ENCODE measurements at places on chromosomes 6 and 20. TPM values are rescaled to one million over a fixed set of nuclear protein-coding genes. Genes with fewer than 3 reads are reported as not detected.
A peak's percentile ranks its signal among the peaks of the same experiment; 100 is the strongest.

- DNase-seq: no peak
Measured at GRCh38 chr6:43286980-43287716, 10.9 kb upstream of the SLC22A7 start.

DNA sequence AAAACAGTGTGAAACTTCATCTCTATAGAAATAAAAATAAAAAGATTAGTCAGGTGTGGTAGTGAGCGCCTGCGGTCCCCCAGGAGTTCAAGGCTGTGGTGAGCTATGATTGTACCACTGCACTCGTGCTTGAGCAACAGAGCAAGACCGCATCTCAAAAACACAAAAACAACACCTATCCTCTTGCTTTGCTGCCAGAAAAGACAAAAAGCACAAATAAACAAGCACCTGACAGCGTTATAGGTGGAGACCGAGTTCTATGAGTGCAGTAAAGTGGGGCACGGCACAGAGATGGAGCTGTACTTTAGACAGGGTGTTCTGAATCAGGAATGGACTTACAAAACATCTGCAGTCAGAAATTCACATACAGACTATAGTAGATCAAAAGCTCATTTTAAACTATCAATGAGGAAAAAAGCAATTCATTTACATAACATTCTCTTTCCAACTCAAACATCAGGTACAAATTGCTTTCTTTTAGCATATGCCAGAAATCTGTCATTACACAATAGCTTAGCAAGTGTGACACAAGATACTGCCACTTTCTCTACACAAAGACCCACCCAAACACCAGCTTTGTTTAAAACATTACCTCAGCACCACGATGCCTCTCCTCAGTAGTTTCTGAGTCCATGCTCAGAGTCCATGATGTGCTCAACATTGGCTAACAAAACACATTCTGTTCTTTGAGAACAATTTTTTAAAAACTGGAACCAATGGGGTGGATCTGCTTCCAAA lies 10.1 kb downstream of the EZR start:
- DNase-seq: no peak

- DNase-seq: no peak
Measured at GRCh38 chr6:320351-321157, 28.3 kb downstream of the DUSP22 start.

DNA sequence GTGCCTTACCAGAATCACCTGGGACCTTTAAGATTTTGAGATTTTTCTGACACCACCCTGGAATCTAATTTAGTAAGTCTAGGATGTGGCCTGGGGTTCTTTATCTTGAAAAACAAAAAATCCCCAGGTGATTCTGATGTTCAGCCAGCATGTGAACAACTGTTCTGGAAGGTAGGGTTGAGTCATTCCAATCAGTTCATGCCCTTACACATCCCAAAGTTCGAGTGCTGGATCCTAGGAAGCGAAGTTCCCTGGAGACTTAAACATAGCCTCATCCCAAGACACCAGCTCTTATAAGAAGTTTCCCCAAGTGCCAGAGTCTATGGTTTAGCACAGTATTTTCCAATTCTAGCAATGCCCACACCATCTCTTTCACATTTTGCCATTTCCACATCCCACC lies 6.3 kb upstream of the TSHZ2 start:
- DNase-seq: peak; percentile 42

GRCh38 chr6:78883651-78884050 lies 16.3 kb downstream of the IRAK1BP1 start:
- DNase-seq: no peak

DNA sequence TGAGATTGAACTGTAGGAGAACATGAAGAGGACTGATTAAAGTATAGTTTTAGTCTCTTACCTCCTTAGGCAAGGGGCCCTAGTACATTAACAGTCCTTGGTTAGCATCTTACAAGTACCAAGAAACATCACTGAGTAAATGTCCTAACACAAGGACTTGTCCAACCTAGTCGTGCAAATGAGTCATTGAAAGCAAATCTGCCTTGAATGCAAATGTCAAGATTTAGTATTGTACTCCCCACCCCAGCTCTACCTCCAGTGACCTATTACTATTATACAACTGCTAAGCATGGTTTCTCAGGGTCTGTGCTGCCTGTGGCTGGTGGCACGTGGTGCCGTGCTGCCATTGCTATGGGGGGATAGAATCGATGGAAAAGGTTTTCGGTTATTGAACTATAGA lies 138.4 kb downstream of the PLCB4 start:
- peak; percentile 68 for DNase-seq

- no peak for DNase-seq
Measured at GRCh38 chr6:112626468-112627082, 279.4 kb downstream of the RFPL4B start.

- no peak for DNase-seq
Measured at GRCh38 chr6:119541132-119541905, 191.8 kb upstream of the MAN1A1 start.

DNA sequence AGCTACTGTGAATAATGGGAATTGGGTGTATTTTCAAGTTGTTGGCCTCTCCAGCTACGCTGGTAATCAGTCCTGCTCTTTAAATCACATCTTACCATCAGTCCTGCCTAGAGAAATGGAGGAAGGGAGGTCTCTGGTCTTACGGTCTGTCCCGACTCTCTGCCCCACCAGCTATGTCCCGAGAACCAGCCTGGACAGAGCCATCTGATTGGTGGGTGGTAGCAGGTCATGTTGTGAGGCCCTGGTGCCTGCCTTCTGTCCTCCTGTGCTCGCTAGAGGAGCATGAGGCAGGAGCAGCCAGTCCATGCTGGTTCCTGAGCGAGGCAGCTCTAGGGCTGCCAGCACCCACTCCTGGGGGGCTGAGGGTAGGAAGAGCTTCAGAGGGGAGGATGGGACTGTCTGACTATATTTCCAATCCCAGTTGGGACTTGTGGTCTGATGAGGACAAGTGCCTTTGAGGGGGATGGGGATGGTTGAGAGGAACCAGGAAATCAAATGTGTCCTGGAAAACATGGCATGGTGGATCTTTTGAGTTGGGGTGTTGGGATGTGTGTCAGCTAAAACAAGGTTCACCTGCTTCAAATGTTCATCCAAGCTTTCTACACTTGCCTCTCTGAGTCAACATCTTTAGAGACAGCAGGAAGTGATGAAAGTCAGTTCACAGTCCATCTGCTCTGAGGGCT lies 33.0 kb downstream of the SYNJ2 start:
- DNase-seq: no peak

DNA sequence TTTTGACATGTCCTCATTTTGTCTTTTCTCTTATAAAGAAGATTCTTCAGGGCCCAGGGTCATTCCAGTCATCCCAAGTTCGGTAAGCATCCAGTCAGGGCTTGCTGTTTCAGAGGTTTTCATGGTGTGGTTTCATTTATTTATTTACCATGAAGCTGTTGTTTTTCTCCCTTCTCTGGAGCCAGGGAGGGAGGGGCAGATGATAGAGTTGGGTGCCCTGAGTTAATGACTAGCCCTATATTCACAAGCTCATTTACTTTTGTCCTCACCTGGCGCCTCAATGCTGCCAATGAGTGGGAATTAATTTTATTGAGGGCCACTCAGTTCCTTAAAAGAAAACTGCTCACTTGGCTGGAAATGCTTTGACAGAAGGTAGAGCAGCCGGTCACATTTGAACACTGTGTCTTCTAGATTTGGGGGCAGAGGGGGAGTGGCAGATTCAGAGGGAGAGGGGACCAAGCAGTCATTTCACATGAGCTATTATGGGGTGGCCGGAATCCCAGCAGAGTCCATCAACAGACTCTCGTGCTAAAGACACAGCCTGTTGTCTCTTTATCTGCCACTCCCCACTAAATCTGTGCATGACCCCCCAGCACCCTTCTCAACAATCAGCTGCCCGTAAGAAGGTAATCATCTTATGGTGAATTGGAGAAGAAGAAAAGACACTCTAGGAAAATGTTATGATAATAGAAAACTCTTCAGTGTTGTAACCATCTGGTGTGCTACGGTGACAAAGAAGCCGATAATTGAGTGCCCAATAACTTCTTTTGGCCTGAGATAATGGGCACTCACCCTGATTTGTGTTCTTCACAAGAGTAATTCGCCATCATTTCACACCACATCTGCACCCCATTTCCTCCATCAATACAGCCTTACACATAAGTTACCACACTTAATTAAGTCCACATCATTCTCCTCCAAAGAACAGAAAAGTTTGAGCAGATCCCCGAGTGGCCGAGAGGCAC lies 573.5 kb upstream of the JAG1 start:
- DNase-seq: no peak

DNA sequence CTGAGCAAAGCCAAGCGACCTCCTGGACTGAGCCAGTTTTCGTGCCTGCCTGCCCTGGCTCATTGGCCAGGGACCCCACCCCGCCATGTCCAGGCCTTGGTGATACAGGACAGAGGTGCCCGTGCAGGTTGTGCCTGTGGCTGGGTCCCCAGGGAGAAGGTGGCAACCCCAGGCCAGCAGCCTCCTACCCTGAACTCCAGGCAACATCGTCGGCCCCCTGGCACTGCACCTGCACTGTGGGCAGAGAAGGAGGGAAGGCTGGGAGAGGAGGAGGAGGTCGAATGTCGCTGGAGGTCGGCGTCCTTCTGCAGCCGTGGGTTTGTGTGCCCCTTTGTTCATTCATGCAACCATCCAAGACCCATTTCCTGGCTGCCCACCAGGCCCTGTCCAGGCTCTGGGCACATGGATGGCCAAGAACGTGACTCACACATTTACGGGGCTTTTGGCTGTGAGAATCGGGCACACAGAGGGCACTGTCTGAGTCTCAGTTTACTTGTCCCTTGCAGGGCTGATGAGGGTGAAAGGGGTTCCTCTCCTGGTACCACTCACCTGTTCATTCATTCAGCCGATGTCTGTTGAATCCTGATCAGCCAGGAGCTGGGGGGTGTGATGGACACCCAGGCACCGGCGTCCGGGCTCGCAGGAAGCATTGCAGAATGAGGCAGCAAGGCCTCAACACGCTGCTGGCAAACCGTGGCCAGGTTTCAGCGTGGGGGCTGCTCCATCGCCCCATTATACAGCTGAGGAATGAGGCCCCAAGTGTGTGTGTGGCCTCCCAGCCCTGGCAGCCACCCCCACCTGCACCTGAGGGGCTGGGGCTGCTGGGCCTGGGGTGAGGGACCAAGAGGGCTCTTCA lies 2.3 kb upstream of the RBBP8NL start:
- DNase-seq: no peak

- no peak for DNase-seq
Measured at GRCh38 chr6:114312931-114313330, 29.9 kb downstream of the HS3ST5 start.

The GPR6 gene
- total RNA-seq: not detected

The RSPO3 gene
- total RNA-seq: 36.1 TPM

The APCDD1L gene
- 0.58 TPM for total RNA-seq

The HRH3 gene
- not detected for total RNA-seq

The DOK5 gene
- 1.5 TPM for total RNA-seq

All from esophagus muscularis mucosa (tissue), 4 donors.